ENCODE measurements at places on chromosomes 3 and 15.

GRCh38 chr15:65916664-65917406, 47.5 kb downstream of the RAB11A start:
- DNase-seq = peak; percentile 30

- no peak for DNase-seq
These were observed 29.3 kb downstream of the CTSH start for GRCh38 chr15:78915341-78916087.

- DNase-seq = no peak
These were observed 15.3 kb upstream of the MINAR1 start for GRCh38 chr15:79416876-79417275.

DNA sequence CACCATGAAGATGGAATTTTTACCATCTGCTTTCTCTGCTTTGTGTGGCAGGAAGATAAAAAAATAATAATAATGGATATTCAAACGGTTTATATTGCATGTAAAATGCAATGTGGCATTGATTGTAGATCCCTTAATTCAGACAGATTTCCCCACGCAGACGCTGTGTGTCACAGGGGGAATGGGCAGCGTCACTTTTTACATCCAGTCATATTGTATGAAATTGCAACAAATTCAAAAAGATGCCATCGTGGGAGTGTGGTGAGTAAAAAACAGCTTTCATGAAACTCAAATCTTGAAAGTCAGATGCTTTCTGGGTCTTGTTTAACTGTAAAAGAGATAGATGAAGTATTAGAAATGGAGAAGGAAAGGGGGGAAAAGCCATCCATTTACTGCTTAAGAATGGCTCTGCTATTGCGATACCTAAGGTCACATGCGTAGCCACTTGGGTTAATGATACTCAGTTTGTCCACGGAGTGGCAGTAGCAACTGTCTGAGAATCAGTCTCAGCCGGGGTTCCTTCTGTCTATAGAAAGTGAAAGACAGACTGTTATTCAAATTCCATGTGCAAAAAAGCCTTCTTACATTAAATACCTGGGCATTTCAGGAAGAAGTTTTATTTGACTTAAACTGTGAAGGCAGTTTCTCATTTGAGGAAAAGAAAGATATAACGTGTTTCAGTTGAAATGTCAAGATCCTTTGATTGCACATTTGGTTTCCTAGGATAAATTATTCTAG, 28.5 kb downstream of the BTD start:
- peak; percentile 76 for DNase-seq

DNA sequence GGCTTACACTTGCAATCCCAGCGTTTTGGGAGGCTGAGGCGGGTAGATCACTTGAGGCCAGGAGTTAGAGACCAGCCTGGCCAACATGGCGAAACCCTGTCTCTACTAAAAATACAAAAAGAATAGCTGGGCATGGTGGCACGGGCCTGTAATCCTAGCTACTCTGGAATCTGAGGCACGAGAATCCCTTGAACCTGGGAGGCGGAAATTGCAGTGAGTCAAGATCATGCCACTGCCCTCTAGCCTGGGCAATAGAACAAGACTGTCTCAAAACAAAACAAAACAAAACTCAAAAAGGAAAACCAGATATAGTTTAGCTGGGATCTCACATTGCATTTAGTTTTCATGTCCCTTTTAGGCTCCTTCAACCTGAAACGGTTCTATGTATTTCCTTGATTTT, 2.9 kb upstream of the USP50 start:
- DNase-seq = no peak
